ENCODE measurements at places on chromosomes 1 and 21.

- DNase-seq: no peak
These were observed 126.6 kb upstream of the COA6 start for GRCh38 chr1:234246638-234247116.

GRCh38 chr21:32603131-32603530, 9.0 kb downstream of the CFAP298 start:
- no peak for DNase-seq

DNA sequence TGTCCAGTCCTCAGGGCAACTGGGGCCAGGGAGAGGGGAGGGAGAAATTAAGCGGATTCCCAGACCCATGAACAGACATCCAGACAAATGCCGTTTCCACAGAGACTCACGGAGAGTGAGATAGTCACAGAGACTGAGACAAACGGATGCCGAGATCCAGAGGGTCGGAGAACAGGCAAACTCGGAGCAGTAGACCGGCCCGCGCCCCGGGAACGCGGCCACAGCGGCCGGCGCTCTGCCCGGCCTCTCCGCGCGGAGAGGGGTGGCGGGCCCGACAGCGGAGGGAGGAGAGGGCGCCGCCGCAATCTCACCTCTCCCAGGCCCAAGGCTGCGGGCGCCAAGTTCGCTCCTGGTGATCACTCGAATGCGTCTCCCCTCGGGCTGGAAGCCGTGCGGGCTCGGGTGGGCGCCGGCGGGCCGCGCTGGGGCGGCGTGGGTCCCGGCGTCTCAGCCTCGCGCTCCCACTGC, 831 bp upstream of the FOXD2 start:
- DNase-seq: no peak

- DNase-seq: no peak
These were observed at the start of gene BRINP2 for GRCh38 chr1:177170756-177171535. Gene BRINP2 (plus strand): TSS chr1:177170958. CDS start chr1:177229877, 58,919 bp downstream.

- DNase-seq: no peak
These were observed 332.2 kb downstream of the NTNG1 start for GRCh38 chr1:107473065-107473464.

GRCh38 chr1:198056255-198056654, 100.5 kb upstream of the NEK7 start:
- peak; percentile 39 for DNase-seq

- DNase-seq: no peak
These were observed 61.7 kb downstream of the CASQ2 start for GRCh38 chr1:115706587-115707425.

DNA sequence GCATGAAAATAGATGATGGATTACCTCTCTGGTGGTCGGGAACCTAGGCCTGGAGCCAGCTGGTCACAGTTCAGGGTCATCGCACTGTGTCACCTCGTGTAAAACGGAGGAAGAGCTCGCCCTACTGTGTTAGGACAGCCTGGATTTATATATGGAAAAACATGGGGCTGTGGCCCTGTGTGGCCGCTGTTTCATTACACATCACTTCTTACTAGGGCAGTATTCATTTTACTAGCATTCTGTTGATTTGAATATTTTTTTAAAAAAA, 104.5 kb upstream of the COL6A1 start:
- no peak for DNase-seq

GRCh38 chr1:201347498-201348210, 29.8 kb downstream of the TNNT2 start:
- DNase-seq: no peak

DNA sequence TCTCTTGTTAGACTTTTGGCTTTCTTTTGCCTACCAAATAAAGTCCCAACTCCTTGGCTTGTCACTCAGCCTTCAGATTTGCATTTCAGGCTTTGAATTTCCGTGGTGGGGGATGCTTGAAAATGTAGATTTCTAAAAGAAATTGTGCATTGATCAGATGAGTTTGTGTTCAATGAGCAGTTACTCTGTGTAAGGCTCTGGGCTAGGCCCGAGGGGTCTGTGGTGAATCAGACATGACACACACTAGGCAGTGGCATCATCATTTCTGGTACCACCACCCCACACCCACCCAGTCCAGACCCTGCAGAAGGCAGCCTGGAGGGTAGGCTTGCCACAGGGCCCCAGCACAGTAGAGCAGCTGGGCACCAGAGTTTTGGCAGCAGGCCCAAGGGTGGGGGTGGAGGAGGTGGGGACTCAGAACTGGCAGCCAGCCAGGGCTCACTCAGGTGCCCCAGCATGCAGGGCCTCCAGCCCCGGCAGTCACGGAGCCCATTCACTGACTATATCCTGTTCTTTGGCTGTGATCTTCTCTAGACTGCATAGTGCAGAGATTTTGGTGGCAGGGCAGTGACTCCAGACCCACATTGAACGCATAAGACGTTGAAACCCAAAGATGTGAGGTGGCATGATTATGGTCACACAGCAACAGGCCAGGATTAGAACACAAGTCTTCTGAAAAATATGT, 97.2 kb upstream of the ARTN start:
- no peak for DNase-seq

GRCh38 chr1:44297695-44298400, 57.2 kb downstream of the ERI3 start:
- DNase-seq: no peak

Measured in iPS DF 6.9 (cell line).